ENCODE measurements at places on chromosomes 7 and 10.

- DNase-seq, result no peak
Measured at GRCh38 chr10:22647244-22647643, 67.1 kb downstream of the PIP4K2A start.

DNA sequence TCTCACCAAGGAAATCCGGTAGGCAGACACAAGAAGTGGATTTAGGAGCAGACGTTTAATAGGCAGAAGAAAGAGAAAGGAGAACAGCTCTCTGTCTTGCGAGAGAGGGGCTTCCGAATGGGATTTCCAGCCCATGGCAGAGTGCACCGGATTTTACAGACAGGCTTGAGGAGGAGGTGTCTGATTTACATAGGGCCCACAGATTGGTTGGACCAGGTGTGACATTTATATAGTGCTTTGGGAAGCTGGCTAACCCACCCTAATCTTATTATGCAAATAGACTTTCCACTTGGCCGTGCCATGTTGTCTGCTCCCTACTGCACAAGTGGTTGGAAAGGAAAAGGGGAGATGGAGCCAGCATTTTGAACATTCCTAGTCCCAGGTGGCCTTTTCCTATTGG, 57.8 kb downstream of the ANKMY2 start:
- no peak for DNase-seq

DNA sequence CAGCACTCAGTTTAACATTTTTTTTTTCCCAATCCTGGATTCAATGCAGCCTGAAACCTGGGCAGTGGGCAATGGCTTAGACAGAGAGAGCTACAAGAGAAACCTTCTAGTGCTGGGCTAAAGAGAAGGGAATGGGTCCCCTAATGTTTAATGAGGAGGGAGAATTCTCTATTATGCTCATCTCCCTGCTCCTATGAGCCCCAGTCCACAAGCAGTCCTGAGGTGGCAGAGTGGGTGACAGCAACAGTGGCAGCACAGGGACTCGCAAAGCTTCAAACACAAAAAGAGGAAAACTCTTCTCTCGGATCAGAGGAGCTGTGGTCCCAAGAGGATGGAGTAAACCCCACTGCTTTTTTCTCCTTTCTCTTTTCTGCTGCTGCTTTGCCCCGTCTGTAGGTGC, 36.5 kb downstream of the COBL start:
- no peak for DNase-seq

- peak; percentile 7 for DNase-seq
Measured at GRCh38 chr10:11403116-11403515, 208.3 kb downstream of the USP6NL start.

DNA sequence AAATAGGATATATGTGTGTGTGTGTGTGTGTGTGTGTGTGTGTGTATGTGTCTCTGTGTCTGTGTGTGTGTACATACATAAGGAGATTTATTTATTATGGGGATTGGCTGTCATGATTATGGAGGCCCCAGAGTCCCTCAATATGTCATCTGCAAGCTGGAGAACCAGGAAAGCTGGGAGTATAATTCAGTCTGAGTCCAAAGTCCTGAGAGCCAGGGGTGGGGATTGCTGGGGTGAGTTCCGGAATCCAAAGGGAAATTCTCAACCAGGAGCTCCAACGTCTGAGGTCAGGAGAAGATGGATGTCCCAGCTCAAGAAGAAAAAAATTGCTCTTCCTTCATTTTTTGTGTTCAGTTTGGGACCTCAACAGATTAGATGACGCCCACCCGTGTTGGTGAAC, 50.7 kb upstream of the PLPP4 start:
- DNase-seq, result no peak

DNA sequence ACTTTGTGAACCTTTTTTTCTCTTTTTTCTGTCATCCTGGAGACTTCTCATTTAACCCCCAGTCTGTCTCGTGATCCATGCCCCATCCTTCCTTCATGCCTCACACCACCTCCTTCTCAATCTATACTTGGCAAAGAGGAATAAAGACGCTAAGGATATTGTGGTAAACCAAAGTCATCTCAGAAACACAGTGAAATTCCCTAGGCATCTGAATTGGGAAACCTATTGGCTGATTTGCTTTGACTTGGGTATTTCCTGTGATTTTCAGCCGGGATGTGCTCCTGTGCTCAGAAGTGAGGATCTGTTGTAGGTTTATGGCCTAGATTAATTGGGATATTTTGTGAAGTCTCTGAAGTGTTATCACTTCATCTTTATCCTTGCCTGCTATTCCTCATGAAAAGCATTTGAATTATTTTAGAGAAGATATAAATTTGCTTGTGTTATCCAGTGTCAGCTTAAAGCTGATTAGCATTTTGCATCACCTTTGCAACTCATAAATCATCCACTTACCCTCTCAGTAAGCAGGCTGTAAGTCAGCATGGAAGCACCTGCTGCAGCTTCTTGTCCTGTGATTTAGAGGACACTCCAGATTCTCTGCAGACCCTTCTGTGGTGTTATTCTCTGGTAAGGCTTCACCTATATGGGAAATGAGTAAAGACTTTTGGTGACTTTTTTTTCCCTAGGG, 138.0 kb downstream of the AUTS2 start:
- DNase-seq, result no peak

GRCh38 chr7:74002474-74003017, 25.4 kb upstream of the ELN start:
- no peak for DNase-seq

DNA sequence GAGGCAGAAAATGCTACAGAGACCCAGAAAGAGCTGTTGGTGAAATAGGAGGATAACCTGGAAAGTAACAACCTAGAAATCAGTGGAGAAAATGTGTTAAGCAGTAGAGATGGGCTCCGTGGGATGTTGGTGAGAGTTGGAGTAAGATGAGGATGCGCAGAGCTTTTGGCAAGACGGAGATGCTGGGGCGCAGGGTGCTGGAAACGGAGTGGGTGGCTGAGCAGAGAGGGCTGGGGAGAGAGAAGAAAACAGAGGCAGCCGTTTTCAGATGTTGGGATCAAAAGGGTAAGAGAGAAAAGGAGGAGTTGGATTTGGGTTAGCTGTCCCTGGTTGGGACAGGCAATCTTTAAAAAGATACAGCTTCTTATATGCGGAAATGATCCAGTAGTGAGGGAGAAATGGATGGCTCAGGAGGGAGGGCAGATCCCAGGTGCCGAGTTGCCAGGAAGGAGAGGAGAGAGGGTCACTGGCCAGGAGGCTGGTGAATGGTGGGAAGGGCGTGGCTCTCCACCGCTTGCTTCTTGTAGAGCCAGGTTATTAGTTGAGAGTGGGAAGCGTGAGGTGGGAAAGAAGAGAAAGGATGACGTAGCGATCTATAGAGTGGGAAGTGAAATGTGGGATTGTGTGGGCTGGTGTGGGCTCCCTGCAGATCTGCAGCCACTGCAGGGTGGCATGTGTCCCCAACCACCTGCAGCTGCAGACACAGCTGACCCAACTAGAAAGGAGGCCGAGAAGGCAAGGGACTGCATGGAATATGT, 182.2 kb upstream of the SVIL start:
- no peak for DNase-seq

DNA sequence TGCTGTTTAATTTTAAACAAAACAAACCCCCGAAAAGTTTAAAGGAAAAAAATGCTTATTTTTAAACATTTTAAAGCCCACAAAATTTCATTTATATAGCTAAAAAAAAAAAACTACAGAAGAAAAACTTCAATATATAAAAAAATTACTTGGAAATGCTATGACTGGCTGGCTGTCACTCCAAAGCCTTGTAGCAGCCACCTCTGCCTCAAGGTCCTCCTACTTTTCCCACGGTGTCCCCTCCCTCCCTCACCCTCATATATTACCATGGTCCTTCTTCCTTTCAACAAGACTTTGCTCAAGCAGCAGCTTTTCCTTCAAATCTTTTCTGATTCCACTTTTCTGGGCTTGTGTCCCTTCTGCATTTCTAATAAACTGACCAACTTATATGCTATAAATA, 122.0 kb downstream of the TPK1 start:
- no peak for DNase-seq

- peak; percentile 74 for DNase-seq
Measured at GRCh38 chr7:150778738-150779301, 21.3 kb downstream of the TMEM176B start.

- DNase-seq, result no peak
Measured at GRCh38 chr10:110398419-110399105, 93.8 kb upstream of the SMNDC1 start.

GRCh38 chr10:95830044-95830443, 74.1 kb downstream of the ENTPD1 start:
- no peak for DNase-seq

DNA sequence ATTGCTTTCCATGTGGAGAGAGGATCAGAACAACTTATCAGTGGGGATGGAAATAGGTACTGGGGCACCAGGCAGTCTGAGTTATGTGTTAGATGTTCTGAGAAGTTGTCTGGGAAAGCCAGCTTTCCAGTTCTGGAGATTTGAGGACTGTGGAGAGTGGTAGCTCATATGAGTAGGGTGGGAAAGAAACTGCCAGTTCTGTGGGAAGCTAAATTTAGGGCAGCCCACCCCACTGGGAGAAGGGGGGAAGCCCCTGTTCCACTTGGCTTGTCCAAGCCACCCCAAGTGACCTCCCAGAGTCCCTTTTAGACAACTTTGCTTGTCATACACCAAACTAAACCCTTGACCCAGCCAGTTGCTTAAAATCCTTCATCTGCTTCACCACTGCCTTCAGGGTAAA, 189.5 kb downstream of the REEP3 start:
- no peak for DNase-seq

- no peak for DNase-seq
Measured at GRCh38 chr10:9895453-9895852, 1122.2 kb upstream of the CELF2 start.

- no peak for DNase-seq
Measured at GRCh38 chr7:131564640-131565039, 8.2 kb upstream of the PODXL start.

DNA sequence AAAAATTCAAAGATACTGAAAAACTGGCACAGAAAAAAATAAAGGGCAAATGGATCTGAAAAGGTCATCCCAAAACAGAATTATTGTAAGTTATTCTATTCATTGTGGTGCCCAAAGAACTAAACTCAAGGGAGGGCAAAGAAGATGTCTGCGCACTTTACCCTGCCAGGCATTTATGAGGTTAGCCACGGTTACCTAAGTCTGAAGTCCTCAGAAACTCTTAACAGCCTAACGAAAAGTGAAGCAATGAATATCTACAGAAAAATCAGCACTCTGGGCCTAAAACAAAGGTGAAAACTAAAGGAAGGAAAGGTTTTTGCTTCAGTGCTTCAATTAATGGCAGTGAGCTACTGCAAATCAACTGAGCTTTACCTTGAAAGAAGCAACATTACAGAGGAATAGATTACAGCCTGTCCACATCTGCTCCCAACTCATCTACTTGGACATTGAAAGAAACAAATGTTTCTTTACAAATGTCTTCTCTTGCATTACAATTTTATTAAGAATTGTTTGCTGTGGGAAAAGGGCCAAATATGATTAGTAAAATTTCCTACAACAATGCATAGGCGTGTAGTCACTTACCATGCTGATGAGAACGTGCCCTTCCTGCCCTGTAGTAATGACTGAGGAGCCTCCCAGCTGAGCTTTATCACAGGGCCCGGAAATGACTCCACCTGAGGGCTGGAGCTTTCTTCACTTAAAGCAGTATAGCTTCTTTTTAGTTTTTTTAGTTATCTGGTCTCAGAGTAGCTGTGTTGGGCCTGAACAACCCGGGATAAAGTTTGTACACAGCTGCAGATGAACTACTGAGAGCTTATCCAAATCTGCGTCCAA, at the start of gene TUBAL3:
TSS of gene TUBAL3 (minus strand) at position 621 of the 834 bp plus-strand sequence. CDS start at position 585, 36 bp downstream.
- no peak for DNase-seq

- DNase-seq, result no peak
Measured at GRCh38 chr7:3955751-3956696, 655.0 kb downstream of the SDK1 start.

DNA sequence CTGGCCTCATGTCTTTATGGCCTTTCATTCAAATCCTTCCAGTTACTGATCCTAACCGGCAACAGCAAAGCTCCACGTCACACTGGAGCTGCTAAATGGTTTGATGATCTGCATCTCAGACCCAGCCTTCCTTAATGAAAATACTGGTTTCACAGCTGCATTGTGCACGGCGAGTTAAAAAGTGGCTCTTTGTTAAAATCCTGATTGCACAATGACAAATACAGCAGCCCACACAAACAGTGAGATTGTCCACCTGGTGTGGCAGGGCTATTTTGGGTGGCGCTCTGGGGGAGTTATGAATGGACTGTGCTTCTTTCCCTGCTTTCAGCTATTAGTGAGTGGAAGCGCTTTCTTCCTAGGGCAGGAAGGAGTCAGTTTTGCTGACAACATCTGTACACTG, 63.4 kb upstream of the C1QL3 start:
- no peak for DNase-seq

DNA sequence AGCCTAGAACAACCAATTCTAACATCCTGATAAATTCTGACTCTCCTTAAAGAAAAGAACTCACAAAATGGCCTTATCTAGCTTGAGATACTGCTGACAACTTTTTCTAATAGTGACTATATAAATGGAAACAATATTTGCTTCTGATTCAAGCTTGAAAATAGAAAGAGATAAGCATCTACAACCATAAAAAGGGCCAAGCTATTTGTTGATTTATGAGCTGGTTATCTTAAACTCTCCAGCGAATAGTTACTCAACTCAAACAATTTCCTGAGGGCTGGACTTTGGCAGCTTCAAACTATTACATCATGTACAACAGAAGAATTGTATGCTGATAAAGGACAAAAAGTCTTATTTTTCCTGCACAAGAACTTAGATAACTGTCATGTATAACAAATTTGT, 4.6 kb downstream of the USP54 start:
- no peak for DNase-seq

GRCh38 chr7:151575410-151575809, 55.7 kb upstream of the RHEB start:
- no peak for DNase-seq

DNA sequence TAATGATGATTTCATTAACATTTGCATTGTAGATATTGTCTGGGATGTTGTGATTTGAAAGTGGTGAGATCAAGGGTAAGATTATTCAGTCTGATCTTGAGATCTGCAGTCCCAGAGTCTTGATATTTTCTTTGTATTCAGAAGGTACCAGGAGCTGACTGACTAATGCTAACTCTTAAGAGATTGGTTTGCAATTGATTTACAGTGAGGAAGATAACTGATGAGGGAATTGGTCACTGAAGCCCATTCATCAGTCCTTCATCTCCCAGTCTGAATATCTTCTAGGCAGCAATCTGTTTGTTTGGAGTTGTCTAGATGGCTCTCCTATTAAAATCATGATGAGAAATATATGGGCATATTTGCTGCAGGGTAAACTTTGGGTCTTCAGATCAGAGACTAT, 473.7 kb downstream of the ARL4A start:
- no peak for DNase-seq

DNA sequence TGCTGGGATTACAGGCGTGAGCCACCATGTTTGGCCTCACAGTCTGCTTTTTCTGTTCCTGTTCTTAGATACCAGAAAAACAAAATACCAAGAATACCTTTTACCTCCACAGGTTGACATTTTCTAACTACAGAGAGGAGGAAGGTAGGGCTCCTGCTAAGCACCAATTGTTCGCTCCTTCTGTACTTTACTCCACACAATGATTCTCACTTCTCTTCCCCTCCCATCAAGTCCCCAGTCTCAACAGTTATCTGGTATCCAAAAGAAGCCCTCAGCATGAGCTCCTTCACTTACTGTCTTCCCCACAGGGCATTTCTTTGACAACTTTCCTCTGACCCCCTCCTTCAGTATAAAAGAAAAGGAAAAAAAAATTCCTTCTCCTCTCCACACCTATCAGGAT, 47.7 kb upstream of the ZNF800 start:
- DNase-seq, result no peak

GRCh38 chr10:6465854-6466601, 114.0 kb downstream of the PRKCQ start:
- peak; percentile 9 for DNase-seq

- DNase-seq, result no peak
Measured at GRCh38 chr10:17801507-17801906, 7.6 kb upstream of the MRC1 start.
